ENCODE measurements at places on chromosomes 4 and X.

GRCh38 chrX:153526042-153526441, 8.6 kb downstream of the ATP2B3 start:
- DNase-seq = no peak

GRCh38 chr4:8157496-8157895, 1.1 kb downstream of the ABLIM2 start:
- DNase-seq = no peak

DNA sequence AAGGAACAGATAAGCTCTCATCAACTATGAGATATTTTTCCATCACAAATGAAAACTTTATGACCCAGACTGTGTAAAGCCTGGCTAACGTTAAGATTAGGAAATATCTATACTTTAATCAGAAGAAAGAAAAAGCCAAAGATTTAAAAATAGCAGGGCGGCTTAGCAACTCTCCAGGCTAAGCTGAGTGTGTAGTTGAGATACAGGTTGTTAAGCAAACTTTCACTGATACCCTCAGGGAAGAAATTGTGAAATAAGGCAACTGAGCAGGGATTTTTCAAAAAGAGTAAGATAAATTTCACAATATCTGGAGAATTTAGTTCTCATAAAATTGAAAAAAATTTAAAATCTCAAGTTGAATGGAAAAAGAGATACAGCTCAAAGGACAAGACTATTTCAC, 382.0 kb downstream of the RAPGEF2 start:
- no peak for DNase-seq

DNA sequence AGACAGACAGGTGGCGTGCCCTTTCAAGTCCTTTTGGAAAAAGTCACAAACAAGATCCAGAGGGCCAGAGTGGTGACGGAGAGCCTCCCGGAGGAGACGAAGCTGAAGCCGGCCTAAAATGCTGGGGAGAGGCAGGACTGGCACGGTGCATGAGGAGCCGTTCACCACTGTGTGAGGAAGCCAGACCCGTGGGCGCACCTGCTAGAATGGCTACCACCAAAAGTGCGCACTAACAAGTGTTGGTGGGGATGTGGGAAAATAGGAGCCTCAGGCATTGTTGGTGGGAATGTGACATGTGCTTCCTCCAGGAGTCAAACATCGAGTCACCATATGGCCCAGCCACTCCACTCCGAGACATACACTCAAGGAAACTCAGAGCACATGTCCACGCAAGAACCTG, 67.4 kb upstream of the HELT start:
- DNase-seq = no peak

GRCh38 chr4:123593655-123594054, 197.1 kb downstream of the SPRY1 start:
- DNase-seq = no peak

DNA sequence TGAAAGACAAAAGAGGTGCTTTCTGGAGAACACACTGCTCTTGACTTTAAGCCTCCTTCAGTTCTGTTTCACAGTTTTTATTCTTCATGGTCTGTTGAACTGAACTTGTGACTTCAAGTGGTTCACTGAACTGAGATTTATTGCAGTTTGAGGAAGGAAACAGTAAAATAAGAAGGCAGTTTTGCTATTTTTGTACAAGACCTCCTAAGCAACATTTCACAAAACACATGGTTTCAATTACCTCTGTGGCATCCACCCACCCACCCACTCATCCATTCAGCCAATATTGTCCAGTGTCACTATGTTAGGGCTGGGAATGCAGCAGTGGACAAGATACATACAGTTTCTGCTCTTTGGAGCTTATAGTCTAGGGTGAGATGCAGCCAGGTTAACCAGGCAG, 131.3 kb downstream of the IL1RAPL2 start:
- no peak for DNase-seq

DNA sequence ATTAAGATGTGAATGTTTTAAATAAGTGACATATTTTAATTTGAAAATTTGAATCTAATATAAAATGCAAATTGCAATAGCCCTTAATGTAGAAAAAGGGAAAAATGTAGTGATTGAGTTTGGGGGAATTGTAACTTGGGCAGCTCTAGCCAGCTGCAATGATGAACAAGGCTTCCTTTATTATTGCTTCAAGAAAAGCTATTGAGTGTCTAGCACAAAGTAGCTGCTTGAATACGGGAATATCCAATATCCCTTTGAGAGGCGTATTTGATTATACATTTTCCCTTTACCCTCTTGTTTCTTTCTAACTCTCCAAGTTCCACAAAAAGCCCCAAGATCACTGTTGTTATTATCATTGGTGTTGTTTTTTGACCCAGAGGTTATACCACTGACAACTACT, 21.8 kb downstream of the IL1RAPL1 start:
- no peak for DNase-seq

GRCh38 chr4:21452931-21453330, 495.6 kb downstream of the KCNIP4 start:
- DNase-seq = no peak

DNA sequence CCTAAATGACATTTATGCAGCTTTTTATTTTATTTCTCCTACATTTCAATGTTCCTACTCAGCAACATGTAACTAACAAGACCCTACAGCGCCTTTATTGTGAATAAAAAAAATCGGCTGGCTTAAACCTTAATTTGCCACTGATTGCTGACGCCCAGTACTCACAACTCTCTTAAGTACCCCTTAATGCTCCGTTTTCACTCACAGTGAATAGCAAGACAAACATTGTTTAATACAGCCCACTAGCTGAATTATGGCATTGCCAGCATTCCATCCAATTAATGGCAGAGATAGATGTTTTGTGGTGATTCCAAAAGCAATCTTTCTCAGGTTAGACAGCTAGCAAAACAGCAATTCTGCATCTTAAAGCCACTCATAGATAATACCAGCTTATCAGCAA, 61.1 kb downstream of the PPARGC1A start:
- no peak for DNase-seq

GRCh38 chr4:53744446-53745160, 153.3 kb upstream of the LNX1 start:
- no peak for DNase-seq

DNA sequence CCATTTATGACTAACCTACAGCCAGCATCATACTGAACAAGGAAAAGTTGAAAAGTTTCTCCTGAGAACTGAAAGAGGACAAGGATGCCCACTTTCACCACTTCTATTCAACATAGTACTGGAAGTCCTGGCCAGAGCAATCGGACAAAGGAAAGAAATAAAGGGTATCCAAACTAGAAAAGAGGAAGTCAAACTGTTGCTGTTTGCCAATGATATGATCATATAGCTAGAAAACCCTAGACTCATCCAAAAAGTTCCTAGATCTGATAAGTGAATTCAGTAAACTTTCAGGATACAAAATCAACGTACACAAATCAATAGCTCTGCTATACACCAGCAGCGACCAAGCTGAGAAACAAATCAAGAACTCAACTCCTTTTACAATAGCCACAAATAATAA, 64.5 kb downstream of the CENPC start:
- DNase-seq = no peak

DNA sequence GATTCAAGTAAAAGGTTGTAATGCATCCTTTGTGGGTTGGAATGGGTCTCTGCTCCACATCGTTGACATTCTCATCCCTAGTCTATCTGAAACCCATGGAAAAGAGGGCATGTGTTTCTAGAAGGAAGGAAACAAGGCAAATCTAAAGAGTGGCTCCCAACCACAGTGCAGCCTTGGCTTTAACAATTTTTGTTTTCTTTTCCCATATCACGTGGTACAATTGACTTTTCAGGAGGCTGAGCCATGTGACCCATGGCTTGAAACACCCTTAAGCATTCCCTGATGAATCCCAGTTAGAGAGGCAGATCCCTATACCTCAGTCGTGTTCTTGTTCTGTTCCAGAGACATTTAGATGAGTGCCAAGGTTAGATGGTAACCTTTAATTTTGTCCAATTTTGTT, 12.8 kb downstream of the DCUN1D4 start:
- DNase-seq = no peak

GRCh38 chrX:132819711-132820264, 138.6 kb downstream of the HS6ST2 start:
- no peak for DNase-seq

- DNase-seq = no peak
These were observed 36.9 kb upstream of the PUDP start for GRCh38 chrX:7184816-7185215.

DNA sequence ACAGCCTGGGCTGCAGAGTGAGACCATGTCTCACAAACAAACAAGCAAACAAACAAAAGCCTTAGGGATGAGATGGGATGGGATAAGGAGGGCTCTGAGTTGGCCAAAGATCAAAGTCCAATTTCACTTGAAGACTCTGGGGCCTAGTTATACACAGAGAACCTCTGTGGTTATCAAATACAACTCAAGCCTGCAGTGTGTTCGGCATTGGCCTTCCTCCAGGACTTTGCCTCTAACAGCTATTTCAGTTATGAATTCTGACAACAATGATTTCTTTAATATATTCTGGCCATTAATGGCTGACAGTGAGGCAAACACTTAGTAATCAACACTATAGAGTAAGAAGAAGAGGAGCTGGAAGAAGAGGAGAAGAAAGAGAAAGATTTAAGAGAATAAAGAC, 171.1 kb downstream of the PDGFRA start:
- no peak for DNase-seq

GRCh38 chrX:24169211-24169610, 19.7 kb downstream of the ZFX start:
- DNase-seq = no peak

- no peak for DNase-seq
These were observed 86.7 kb downstream of the NHSL2 start for GRCh38 chrX:71997320-71997719.

DNA sequence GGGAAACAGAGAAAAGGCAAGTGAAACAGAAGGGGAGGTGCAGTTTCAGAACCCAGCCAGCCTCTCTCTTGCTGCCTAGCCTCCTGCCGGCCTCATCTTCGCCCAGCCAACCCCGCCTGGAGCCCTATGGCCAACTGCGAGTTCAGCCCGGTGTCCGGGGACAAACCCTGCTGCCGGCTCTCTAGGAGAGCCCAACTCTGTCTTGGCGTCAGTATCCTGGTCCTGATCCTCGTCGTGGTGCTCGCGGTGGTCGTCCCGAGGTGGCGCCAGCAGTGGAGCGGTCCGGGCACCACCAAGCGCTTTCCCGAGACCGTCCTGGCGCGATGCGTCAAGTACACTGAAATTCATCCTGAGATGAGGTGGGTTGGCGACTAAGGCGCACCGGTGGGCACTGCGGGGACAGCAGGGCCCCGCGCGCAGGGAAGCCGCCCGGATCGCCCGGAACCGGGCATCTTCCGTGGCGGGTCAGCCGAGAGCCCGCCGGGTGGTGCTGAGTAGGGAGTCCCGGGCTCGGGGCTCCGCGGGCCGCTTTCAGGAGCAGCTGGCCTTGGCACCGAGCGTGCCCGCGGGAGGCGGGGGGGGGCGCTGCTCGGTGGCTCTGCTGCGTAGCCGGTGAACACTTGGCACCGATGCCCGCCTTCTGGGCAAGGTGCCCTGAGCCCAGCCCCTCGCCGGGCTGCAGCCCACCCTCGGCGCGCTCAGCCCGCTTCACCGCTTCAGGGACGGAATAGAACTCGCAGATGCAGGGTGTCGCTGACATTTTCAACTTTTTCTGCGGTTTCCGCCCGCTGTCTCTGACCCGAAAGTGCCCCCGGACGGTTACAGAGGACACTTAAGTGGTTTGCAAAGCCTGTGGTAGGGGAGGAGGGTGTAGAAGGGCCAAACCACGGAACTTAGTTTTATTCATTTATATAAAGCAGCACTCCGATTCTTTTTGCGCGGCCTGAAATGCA, at the start of gene CD38:
Gene CD38 (plus strand): TSS at position 40 of the 953 bp plus-strand sequence. CDS start 87 bp downstream, at position 127.
- DNase-seq = peak; percentile 62

DNA sequence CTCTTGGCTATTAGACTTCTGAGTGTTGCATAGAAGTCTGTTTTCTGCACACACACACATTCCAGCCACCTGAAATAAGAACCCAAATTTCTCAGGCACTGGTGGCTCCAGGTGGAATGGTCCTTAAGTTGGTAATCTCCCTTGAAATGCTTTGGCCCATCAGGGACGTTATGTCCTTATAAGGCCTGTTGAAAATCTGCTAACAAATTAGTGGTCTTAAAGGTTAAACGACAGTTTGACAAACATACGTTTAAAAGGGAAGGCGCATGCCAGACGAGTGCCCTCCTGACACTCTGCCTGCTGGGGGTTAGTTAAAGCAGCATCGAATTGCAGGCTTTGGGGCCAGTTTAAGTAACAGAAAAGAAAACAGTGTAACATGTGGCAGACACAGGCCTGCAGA, 125.0 kb downstream of the TBX22 start:
- DNase-seq = no peak

All from activated T-cell treated with anti-CD3 and anti-CD28 coated beads, Interleukin-2, amount 50 U/mL, for 48 hours (primary cell).